Upper lobe of right lung (tissue), 1 donor: ENCODE measurements at places on chromosomes 7 and 10. TPM values are rescaled to one million over a fixed set of nuclear protein-coding genes. Genes with fewer than 3 reads are reported as not detected.

Gene ASAH2
- 1.5 TPM for total RNA-seq

Gene FAM221A
- total RNA-seq, result 9.0 TPM

Gene TSPAN15
- total RNA-seq, result 47.3 TPM

Gene FAM241B
- 5.2 TPM for total RNA-seq

Gene GPRIN2
- 56.2 TPM for total RNA-seq

Gene OR2A12
- not detected for total RNA-seq

Gene GHRHR
- not detected for total RNA-seq

Gene ZNF783
- total RNA-seq, result 18.8 TPM

Gene MSMB
- not detected for total RNA-seq

Gene MBL2
- not detected for total RNA-seq

Gene PSPH
- 10.1 TPM for total RNA-seq

Gene C10orf88
- total RNA-seq, result 7.6 TPM

Gene DENND2A
- total RNA-seq, result 26.2 TPM

Gene TMEM254
- 17.6 TPM for total RNA-seq

Gene SLC26A4
- total RNA-seq, result 1.0 TPM

Gene CALHM1
- not detected for total RNA-seq

Gene ACTL6B
- total RNA-seq, result not detected

Gene CAMK2B
- 0.17 TPM for total RNA-seq

Gene UNCX
- not detected for total RNA-seq

Gene ZNF479
- total RNA-seq, result not detected

Gene SPAM1
- not detected for total RNA-seq

Gene SPDYE11
- not detected for total RNA-seq

Gene MYL10
- total RNA-seq, result not detected

Gene C10orf105
- 0.52 TPM for total RNA-seq

Gene CFAP46
- 0.52 TPM for total RNA-seq

Gene PDCD11
- total RNA-seq, result 25.1 TPM

Gene GRID2IP
- total RNA-seq, result 0.46 TPM

Gene TRIM56
- 60.9 TPM for total RNA-seq

Gene STAG3
- total RNA-seq, result 2.3 TPM

Gene CYP51A1
- total RNA-seq, result 175 TPM

Gene GRK5
- 83.5 TPM for total RNA-seq

Gene KCNH2
- 3.6 TPM for total RNA-seq

Gene VPS37D
- 1.4 TPM for total RNA-seq

Gene NPSR1
- not detected for total RNA-seq

Gene FAM24B
- total RNA-seq, result 3.6 TPM

Gene GALNT17
- total RNA-seq, result 7.1 TPM

Gene FAM25C
- not detected for total RNA-seq

Gene INSYN2A
- 0.14 TPM for total RNA-seq

Gene SH2B2
- 13.2 TPM for total RNA-seq

Gene HOXA7
- total RNA-seq, result 2.9 TPM

Gene MYO3A
- total RNA-seq, result 0.06 TPM

Gene RBM20
- total RNA-seq, result 0.41 TPM

Gene ATAD1
- 45.9 TPM for total RNA-seq

Gene FRMD4A
- 38.3 TPM for total RNA-seq

Gene DLG5
- total RNA-seq, result 19.3 TPM

Gene PNLIPRP2
- total RNA-seq, result not detected
